ENCODE measurements at places on chromosomes 13 and 19.

DNA sequence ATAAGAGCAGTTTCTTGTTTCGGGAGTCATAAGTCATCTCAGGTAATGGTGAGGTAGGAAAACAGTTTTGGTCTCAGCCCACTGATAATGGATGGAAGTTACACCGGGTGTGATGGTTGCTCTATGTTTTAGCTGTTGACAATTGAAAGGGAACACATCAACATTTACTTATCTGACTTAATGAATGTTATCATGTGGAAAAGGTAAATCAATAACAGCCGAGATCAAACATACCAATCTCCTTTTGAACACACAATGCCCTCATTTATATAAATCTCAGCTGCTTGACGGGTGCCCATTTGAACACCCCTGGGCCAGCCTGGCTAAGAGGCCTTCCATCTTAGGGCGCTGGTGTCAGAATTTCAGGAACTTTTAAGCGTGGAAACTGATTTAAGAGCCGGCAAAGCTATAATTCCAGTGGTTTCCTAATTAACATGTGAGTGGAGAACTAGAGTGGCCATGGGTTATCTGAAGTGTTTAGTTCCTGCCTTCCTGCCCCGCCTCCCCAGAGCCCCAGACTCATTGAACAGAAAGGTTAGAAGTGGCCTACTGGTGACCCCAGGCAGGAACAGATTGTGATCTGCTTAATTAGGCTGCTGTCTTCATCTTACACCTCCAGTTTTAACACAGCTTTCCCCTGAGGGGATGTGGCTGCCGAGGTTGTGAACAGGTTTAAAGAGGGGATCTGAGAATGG lies 572.7 kb downstream of the FGF9 start:
- DNase-seq: no peak

DNA sequence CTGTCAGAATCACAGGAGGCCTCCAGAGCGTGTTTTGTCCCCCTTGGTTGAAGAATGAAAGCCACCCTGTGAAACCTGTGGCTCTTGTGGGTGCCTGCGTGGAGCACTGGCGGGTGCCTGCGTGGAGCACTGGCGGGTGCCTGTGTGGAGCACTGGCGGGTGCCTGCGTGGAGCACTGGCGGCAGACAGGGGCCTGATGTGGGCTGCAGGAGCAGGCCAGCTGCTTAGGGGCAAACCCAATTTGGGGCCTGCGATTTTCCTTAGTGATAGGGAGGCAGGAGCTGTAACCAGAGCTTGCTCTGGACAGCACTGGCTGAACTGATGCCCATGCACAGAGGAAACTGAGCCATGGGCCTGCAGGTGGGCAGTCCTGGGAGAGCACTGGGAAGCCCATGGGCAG lies 24.3 kb downstream of the ARHGEF7 start:
- DNase-seq: no peak

GRCh38 chr19:1136621-1137317 lies 33.0 kb downstream of the GPX4 start:
- DNase-seq: no peak

GRCh38 chr19:13652810-13653590 lies 111.3 kb upstream of the MRI1 start:
- no peak for DNase-seq

DNA sequence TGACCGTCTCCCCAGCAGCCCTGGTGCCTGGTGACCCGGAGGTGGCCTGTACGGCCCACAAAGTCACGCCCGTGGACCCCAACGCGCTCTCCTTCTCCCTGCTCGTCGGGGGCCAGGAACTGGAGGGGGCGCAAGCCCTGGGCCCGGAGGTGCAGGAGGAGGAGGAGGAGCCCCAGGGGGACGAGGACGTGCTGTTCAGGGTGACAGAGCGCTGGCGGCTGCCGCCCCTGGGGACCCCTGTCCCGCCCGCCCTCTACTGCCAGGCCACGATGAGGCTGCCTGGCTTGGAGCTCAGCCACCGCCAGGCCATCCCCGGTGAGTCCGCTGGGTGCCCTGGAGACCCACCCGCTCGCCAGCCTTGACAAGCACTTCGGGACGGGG lies 2.2 kb downstream of the MADCAM1 start:
- no peak for DNase-seq

DNA sequence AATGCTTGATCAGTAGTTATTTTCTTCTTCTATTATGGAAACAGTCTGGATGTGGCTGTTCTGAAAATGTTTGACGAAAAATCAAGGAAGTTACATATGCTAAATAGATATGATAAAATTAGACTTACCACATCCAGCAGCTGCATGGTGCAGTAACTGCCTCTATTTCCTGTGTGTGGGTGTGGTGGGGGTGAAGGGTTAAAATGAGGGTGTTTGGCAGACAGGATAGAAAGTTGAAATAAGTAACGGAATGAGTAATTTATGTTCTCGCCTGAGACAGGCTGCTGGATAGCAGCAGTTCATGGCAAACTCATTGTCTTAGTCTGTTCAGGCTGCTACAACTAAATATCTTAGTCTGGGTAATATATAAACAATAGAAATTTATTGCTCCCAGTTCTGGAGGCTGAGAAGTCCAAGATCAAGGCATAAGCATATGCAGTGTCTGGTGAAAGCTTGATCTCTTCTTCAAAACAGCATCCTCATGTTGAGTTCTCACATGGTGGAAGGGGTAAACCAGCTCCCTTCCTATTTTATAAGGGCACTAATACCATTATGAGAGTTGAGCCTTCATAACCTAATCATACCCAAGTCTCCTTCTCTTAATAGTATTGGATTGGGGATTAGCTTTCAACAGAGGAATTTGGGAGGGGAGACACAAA lies 1248.9 kb downstream of the SLITRK5 start:
- peak; percentile 34 for DNase-seq

GRCh38 chr19:20660473-20661140 lies 764 bp downstream of the ZNF626 start:
- DNase-seq: no peak

GRCh38 chr19:47107202-47107952 lies 6.2 kb downstream of the ZC3H4 start:
- DNase-seq: no peak

DNA sequence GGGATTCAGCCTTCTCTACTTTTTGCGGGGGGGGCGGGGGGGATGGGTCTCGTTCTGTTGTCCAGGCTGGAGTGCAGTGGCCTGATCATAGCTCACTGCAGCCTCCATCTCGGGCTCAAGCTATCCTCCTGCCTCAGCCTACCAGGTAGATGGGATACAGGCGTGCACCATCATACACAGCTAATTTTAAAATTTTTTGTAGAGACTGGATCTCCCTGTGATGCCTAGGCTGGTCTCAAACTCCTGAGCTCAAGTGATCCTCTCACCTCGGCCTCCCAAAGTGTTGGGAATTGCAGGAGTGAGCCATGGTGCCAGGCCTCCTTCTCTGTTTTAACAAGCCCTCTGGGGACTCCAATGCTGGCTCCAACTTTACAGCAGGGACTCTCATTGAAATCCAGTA lies 569 bp upstream of the ZNF792 start:
- no peak for DNase-seq

- DNase-seq: no peak
Measured at GRCh38 chr13:29578300-29579085, 17.0 kb downstream of the SLC7A1 start.

- DNase-seq: no peak
Measured at GRCh38 chr19:50569938-50570540, 1.8 kb upstream of the LRRC4B start.

DNA sequence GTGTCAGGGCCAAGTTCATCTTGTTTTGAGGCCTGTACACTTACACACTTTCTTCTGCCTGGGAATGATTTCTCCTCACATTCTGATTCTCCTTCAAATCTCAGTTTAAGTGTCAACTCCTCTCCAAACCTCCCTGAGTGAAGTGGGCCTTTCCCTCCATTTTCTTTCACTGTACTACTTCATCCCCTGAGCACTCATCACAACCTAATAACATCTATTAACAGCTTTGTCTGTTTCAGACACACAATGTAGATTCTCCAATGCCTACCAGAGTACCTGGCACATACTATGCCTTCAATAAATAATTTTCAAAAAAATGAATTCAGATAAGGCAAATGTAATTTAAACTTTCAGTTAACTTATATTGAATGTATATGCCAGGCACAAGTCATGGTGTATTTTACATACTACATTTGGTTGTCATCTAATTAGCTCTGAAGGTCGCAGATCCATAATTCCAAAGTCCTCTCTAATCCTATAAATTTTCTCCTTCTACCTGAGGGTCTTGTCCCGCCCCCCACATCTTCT lies 357 bp upstream of the COG6 start:
- DNase-seq: no peak

Data from stimulated activated CD8-positive, alpha-beta memory T cell treated with anti-CD3 and anti-CD28 coated beads, Interleukin-4, amount 100 ng/mL, for 24 hours (primary cell).